SK-N-MC (cell line): ENCODE measurements at places on chromosomes 2 and 18.

DNA sequence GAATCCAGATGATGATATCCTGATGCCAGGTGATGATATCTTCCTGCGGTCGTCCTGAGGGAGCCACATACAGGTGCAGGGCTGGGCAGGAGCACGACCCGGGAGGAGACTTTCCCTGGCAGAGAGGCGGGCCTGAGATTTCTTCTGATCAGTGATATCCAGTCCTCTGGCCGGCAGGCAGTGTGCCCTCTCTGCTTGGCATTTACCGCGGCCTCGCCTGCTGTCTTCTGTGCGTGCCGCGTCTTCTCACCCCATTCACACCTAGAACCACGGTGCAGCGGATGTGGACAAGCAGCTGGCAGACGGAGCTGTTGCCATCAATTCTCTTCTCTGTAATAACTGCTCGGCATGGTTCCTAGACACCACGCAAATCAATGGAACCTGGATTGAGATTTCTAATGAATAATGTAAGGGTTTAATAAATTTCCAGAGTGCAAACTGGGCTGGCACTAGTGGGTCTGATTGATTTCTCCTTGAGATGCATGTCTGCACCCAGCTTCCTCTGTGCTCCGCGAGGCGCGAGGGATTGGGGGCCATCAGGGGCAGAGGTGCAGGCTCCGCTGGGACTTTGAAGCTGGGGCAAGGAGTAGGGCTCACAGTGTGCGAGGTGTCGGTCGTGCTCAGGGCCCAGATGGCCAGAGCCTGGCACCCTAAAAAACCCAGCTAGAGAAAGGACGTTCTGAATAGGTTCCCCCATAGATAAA, 208.9 kb upstream of the HDAC4 start:
- no peak for DNase-seq

- DNase-seq = no peak
These were observed 53.6 kb upstream of the RNF152 start for GRCh38 chr18:61946449-61946848.

DNA sequence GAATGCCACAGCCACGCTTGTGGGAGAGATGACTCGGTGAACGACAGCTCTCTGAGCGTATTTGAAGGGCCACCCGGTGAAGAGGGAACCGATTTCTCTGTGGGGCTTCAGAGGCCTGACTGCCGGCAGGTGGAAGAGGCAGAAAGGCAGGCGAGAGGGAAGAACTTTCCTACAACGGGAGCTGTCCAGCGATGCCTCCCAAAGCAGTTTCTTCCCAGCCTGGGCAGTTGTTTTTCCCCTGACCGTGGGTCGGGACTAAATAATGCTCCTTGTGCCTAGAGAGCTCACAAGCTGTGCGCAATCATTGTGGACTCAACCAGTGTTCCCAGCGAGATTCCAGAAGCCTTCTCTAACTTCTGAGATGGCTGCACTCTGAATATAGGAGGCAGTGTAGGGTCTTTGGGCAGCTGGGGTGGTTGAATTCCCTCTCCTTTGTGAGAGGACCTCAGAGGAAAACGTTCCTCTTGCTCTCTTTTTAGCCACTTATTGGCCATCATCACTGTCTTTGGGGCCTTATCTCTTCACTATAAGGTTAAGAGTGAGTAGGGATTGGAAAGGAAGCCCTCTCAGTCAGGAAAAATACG, 710 bp downstream of the SEC11C start:
- DNase-seq = no peak

GRCh38 chr2:162537651-162538050, 193.7 kb downstream of the GCA start:
- no peak for DNase-seq

- DNase-seq = no peak
These were observed 59.4 kb downstream of the LIMS1 start for GRCh38 chr2:108593547-108594098.

GRCh38 chr2:217785544-217786045, 217.2 kb downstream of the TNS1 start:
- DNase-seq = no peak
